ENCODE measurements at places on chromosomes 6 and 20.

DNA sequence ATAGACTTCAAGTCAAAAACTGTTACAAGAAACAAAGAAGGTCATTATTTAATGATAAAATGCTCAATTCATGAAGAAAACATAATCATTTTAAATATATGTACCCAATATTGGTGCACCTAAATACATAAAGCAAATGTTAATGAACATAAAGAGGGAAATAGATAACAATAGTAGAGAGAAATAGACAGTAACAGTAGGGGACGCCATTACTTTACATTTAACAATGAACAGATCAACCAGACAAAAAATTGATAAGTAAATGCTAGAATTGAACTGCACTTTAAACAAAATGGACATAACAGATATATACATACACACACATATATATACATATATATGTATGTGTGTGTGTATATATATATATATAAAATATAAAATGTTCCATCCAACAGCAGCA is 37.4 kb downstream of the IL22RA2 start:
- no peak for DNase-seq

DNA sequence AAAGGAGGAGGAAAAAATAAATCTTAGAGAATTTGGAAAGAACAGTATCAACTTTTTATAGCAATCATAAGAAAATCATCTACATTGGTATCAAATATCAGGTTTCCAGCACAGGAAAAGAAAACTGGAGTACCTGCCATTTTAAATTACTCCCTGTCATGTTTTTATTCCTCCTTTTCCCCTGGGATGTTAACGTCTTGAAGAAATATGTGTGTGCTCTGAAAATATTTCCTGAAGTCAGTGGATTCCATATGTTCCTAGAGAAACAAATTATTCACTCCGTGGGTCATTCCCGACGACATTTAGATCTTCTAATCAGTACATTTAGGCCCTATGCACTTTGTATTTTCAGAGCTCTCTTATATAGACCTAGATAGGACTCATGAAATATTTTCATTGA is 42.0 kb upstream of the RSPO3 start:
- DNase-seq = no peak

GRCh38 chr6:103819509-103819908 is 1040.2 kb downstream of the HACE1 start:
- no peak for DNase-seq

DNA sequence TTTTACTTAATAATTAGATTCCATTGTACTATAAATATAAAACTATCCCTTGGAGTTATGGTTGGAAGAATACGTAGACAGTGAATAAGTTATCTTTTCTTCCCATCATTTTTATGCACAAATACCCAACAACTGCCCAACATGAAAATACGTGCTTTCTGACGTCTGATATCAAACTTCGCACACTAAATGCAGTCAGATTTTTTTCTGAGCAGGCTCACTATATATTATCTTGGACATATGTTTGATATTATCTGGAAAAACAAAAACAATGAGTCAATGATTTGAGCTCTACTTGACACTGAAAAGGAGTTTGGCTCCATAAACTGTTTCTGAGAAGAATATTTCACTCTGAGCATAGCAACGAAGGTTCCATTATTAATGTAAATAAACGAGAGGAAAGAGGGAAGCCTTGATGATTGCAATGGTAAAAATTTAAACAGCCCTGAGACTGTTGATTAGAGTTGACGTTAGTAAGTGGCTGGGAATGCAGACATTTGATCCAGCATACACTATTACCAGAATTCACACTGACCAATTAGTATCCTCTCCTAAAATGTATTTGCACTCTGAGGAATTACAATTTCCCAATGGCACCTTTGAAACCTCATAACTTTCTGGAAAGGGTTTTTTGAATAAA is 1090.0 kb downstream of the EPHA7 start:
- DNase-seq = no peak

DNA sequence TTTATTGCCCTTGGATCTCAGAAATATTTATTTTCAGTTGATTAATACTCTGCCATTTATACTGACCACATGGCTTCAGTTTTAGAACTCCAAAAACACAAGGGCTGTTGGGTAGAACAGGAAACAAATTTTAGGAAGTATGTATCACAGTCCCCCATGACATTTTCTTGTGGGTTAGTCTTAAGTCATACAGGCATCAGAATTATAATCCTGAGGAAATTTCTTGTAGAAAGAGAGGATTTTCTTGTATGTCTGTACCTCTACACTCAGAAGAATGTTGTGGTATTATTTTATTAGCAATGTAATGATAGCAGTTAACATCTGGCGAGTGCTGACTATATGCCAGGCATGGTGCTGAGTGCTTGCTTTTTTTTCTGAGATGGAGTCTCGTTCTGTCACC is 302.9 kb downstream of the CLIC5 start:
- no peak for DNase-seq

- DNase-seq = no peak
Measured at GRCh38 chr6:89146718-89147700, 1.2 kb downstream of the PM20D2 start.

DNA sequence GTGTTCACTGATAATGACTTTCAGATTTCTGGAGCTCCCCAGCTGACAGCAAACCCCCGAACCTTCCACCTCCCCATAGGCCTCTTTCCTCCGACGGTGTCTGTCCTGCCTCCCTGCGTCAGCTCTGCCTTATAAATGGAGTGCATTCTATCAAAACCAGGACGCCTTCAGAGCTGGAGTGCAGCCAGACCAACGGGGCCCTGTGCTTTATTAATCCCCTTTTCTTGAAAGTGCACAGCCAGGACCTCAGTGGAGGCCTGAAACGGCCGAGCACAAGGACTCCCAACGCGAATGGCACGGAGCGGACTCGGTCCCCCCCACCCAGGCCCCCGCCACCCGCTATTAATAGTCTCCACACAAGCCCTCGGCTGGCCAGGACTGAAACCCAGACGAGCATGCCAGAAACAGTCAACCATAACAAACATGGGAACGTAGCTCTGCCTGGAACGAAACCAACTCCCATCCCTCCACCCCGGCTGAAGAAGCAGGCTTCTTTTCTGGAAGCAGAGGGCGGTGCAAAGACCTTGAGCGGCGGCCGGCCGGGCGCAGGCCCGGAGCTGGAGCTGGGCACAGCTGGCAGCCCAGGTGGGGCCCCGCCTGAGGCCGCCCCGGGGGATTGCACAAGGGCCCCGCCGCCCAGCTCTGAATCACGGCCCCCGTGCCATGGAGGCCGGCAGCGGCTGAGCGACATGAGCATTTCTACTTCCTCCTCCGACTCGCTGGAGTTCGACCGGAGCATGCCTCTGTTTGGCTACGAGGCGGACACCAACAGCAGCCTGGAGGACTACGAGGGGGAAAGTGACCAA is 42.3 kb upstream of the NAA20 start:
- no peak for DNase-seq

- DNase-seq = no peak
Measured at GRCh38 chr6:163668061-163668426, 253.5 kb downstream of the QKI start.

- no peak for DNase-seq
Measured at GRCh38 chr6:15491255-15491985, 171.4 kb downstream of the DTNBP1 start.

GRCh38 chr6:70706491-70707123 is 38.9 kb downstream of the SMAP1 start:
- DNase-seq = no peak

DNA sequence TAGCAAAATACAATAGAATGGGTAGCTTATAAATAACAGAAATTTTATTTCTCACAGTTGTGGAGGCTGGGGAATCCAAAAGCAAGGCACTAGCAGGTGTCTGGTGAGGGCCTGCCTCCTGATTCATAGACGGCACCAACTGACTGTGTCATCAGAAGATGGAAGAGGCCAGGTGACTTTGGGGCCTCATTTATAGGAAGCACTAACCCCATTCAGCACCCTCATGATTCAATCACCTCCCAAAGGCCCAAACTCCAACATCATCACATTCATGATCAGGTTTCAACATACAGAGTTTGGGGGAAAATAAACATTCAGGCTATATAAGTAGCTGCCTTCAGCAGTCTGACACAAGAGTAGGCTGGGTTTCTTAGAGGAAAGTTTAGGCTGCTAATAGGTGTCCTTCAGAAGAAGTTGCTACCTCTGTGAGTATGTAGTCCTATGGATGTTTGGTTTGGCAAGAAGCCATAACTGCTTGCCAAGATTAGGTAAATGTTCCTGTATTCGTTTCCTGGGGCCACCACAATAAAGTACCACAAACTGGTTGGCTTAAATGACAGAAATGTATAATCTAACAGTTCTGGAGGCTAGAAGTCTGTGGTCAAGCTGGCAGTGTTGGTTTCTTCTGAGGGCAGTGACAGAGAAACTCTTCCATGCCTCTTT is 48.8 kb downstream of the NT5E start:
- no peak for DNase-seq

- no peak for DNase-seq
Measured at GRCh38 chr6:11039040-11039439, 5.1 kb downstream of the ELOVL2 start.

DNA sequence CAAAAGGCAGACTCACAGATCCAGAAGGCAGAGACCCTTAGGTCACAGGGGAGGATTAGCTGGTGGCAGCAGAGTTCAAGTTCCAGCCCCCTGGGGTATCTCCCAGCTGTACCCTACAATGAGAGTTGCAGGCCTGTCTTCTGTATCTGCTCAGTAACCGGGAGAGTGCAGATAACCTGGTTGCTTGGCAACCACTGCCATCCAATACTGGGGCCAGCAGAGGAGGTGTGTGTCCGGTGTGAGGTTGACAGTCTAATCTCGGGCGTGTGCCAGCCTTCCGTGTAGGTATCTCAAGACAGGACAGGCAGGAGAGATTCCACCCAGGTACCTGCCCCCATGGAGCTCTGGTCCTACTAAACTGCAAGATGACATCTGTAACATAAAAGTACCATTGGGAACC is 56.6 kb upstream of the TBC1D7 start:
- no peak for DNase-seq

DNA sequence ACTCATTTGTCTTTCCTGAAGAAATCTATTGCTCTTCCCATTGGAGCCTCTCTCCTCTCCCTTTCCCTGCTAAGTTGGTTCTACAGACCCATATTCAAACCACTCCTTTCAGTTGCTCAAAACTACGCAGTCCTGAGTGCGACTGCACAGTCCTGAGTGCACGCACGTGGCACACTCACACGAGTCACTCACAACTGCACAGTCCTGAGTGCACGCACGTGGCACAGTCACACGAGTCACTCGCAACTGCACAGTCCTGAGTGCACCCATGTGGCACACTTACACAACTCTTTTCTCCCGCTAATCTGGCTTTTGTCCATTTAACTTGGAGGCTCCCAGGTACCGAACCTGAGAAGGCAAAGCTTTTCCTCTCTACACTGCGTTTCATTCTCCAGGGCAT is 159.7 kb downstream of the RNASET2 start:
- no peak for DNase-seq

DNA sequence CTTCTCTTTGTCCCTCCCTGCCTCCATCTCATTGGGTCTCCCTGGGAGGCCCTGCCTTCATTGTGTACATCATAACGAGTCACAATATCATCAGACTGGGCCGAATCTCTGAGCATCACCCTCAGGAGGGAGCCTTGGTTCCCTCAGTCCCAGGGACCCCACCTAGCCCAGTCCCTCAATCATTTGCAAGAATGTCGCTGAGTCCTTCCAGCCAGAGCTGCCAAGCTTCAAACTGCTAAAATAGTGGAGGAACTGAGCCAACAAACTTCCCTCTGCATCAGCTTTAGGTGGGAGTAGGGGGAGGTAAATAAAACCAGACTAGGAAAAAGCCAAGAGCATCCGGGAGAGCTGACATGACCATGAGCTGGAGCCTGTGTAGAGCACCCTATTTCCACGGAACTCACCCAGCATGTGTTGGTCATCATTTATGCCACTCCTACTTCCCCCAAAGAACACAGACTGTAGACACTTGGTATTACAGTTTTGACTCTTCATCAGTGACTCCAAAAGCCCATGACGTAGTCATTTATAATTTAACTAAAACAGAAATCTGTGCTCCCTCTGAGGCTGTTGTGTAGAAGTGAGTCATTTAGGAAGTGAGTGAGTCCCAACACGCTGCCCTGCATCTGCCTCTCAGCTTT is 28.8 kb upstream of the IL17A start:
- no peak for DNase-seq

DNA sequence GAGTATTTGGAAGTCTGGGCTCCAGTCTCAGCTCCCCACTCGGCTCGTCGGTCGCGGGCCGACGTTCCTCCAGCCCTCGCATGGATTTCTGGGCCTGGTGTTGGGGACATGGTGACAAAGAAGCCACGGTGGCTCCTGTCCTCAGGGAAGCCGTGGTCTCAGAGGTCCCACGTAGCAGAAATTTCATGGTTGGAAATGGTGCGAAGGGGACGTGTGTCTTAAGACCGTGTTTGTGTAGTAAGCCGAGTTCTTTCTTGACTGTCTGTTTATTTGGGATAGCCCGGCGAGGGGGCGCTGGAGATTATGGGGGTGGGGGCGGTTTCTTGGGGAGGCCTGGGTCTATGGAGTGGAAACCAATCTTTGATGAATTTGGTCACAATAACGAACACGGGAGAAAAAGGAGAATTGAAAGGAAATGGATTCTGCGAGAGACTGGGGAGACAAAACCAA is 23.5 kb upstream of the MAP3K7 start:
- DNase-seq = no peak

DNA sequence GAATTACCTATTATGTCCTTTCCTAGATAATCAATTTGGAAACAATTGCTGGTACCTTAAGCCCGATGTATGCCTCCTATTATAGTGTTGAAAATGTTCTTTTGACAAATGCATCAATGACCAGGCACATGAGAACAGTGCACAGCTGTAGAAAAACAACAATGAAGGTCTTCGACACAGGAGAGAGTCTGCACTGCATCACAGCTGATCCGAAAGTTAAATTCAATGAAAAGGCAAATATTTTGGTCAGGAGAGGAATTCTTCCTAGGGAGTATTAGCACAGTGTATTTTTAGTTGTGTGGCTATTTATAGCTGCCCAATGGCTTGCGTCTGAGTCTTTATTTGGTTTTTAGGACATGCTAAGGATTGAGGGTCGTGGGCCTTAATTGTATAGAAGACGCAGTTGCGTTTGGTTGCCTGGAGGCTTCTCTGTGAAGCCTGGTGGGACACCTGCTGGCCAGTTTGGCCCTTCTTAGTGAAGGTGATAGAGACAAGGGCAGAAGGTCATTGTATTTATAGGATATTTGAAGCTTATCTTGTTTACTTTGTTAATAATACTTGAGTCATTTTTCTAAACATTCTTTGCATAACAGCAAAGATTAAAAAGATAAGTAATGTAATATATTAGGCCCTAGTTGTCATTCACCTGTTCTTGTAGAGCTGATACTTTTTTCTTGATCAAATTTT is 72.3 kb downstream of the CDYL start:
- no peak for DNase-seq

All from NT2/D1 (cell line).